IMR-90 (cell line): ENCODE measurements at places on chromosomes 6 and 20. TPM values are rescaled to one million over a fixed set of nuclear protein-coding genes. Genes with fewer than 3 reads are reported as not detected.

PRSS35 gene
- total RNA-seq, result 5.2 and 6.7 TPM in 2 replicates

TRIM10 gene
- not detected in 2 replicates for total RNA-seq

RALY gene
- 45.8 and 46.2 TPM in 2 replicates for total RNA-seq

- peaks cover 8% of the 10 kb centered on the region for H3K4me1 ChIP-seq
- peak overlapping the region; percentile 7; the same call in 1 of the 2 replicates for H3K27ac ChIP-seq
- no peaks in the 10 kb centered on the region for H3K27me3 ChIP-seq
- DNase-seq, result peak; percentile 10
- H3K4me3 ChIP-seq, result no peak overlapping the region
Observed at GRCh38 chr20:4916971-4917881, 84.1 kb downstream of the SLC23A2 start.

DNA sequence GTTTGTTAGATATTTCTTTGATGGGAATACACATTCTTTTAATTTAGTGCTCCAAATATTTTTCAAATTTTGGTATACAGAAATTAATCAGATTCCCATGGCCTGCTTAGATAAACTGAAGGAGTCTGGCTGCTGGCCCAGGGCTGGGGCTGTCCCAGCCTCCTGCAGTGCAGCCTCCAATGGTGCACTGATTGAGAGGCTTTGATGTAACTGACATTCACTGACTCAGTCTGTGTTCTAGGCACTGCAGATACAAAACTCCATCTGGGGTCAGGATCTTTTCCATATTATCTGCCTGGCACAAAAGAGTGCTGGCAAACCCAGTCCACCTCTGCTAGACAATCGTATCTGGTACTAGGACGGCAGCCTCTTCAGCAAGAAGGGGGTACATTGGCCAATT is 64.8 kb downstream of the GRIK2 start:
- peak; percentile 40 for DNase-seq
- no peaks in the 10 kb centered on the region for H3K36me3 ChIP-seq
- H3K27me3 ChIP-seq, result no peaks in the 10 kb centered on the region
- peaks cover 6% of the 10 kb centered on the region; the same call in 1 of the 2 replicates for H3K4me1 ChIP-seq
- H3K4me3 ChIP-seq, result no peak overlapping the region
- H3K27ac ChIP-seq, result no peak overlapping the region

DNA sequence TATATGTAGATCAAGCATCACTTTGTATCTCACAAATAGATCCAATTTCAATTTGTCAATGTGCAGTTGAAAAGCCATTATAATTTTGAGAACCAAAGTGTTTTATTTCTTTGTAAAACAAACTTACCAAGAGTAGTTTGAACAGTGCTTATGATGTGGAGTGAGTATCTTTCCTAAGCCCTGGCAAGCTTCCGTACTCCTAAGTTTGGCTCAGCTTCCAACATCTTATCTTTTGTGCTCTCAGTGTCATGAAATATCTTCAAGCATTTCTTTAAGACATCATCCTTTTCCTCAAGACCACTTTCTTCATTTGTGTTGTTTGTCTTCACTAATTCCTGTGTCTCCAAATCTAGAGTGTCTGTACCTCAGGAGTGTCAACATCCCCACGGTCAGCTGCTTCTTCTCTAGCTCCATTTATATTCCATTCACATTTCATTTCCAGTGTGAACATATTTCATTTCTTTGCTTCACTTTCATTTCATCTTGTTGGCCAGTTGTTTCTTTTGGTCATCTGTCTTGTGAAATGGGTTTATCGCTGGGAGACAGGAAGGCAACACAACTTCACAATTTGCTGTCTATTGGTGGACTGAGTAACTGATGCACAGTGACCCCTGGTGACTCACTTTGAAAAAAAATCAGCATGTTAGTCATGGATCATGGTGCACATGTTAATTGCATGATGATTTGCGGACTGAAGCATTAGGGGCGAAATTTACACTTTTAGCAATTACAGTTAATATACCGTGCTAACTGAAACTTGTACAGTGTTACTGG is 36.9 kb downstream of the SLC24A3 start:
- H3K27me3 ChIP-seq, result no peaks in the 10 kb centered on the region
- no peaks in the 10 kb centered on the region for H3K36me3 ChIP-seq
- no peaks in the 10 kb centered on the region for H3K4me1 ChIP-seq
- H3K4me3 ChIP-seq, result no peak overlapping the region
- no peak overlapping the region for H3K27ac ChIP-seq

- no peaks in the 10 kb centered on the region for H3K27me3 ChIP-seq
- H3K4me1 ChIP-seq, result peaks cover 7% of the 10 kb centered on the region
- peak; percentile 63 for DNase-seq
- peak overlapping the region; percentile 48; the same call in 1 of the 2 replicates for H3K27ac ChIP-seq
Observed at GRCh38 chr20:21324126-21324525, 21.0 kb downstream of the XRN2 start.

GRCh38 chr6:165511807-165512206 is 151.2 kb downstream of the PDE10A start:
- no peaks in the 10 kb centered on the region for H3K27me3 ChIP-seq
- no peak overlapping the region for H3K4me3 ChIP-seq
- peaks cover 8% of the 10 kb centered on the region; the same call in 1 of the 2 replicates for H3K4me1 ChIP-seq
- DNase-seq, result no peak

- no peak overlapping the region for H3K27ac ChIP-seq
- no peaks in the 10 kb centered on the region for H3K4me1 ChIP-seq
- DNase-seq, result no peak
- H3K4me3 ChIP-seq, result no peak overlapping the region
Observed at GRCh38 chr6:122730334-122730733, 49.2 kb upstream of the FABP7 start.

DNA sequence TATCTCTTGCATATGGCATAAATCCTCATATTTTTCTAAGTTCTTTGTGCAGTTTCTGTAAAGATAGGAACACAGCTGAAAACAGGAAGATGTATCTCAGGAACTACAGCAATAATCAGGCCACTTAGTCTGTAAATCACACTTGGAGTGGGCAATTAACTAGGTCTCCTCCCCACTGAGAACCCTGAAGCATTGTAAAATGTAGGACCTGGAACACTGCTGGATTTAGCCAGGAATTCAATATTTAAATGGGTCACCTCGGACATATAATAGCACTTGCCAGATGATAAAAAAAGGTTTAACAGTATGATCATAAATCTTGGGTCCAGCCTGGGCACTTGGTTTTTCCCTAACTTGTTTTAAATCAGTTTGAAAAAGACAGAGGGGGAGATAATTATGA is 155.0 kb downstream of the GRM1 start:
- no peak overlapping the region for H3K27ac ChIP-seq
- H3K4me1 ChIP-seq, result no peaks in the 10 kb centered on the region
